ENCODE measurements at places on chromosomes 1 and 21. TPM values are rescaled to one million over a fixed set of nuclear protein-coding genes. Genes with fewer than 3 reads are reported as not detected.

DNA sequence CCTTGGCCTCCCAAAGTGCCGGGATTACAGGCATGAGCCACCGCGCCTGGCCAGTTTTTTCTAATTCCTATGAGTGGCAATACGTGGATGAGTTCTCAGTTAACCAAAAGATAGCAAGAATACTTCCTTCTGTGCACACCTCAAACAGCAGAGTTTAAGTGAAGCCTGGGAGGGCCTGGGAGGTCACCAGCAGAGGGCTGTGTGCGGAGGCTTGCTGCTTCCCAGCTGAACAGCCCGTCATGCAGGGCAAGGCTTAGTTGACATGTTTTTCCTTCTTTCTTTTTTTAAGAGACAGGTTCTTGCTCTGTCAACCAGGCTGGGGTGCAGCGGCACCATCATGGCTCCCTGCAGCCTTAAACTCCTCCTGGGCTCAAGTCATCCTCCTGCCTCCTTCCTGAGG is 17.8 kb downstream of the GNG4 start:
- H3K4me1 ChIP-seq: no peaks in the 10 kb centered on the region
- no peak overlapping the region for H3K4me3 ChIP-seq
- H3K27ac ChIP-seq: no peak overlapping the region
- DNase-seq: no peak
- H3K27me3 ChIP-seq: no peaks in the 10 kb centered on the region

DNA sequence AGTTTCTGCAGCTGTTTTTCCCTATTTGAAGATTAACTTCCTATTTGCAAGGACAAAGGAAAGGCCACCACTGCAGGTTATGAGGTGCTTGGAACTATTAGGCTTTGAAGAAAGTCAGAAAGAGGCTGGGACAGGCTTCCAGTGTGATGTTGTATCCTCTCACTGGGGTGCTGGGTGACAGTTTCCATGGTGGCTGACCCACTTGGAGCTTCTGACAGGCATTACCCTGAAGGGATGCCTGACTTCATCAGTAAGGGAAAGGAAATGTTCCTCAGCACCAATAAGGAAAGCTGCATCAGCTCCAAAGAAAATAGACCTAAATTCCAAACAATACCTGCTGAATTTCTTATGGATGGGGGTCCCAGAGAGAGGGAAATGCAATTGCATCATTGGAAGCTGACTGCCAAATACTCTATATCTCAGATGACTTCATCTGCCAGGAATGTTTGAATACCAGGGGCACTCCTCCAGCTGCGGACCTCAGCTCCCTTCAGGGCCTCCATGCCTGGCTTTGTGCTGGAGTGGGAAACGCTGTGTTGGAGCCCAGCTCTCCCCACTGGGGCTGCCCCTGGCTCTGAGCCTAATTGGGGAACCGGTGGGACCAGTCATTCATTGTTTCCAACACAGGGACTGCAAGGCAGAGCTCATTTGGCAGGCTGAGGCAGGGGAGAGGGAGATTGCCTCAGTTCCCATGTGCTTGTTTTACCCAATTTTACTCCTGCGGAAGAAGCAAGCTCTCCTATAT is 76.6 kb downstream of the RGL1 start:
- peak; percentile 96 for DNase-seq
- no peaks in the 10 kb centered on the region for H3K27me3 ChIP-seq
- H3K36me3 ChIP-seq: no peaks in the 10 kb centered on the region

GRCh38 chr1:81414488-81415015 is 386.2 kb upstream of the ADGRL2 start:
- DNase-seq: peak; percentile 79
- no peak overlapping the region for H3K4me3 ChIP-seq
- peak overlapping the region; percentile 84 for H3K27ac ChIP-seq
- peaks cover 34% of the 10 kb centered on the region for H3K4me1 ChIP-seq

Gene RAD54L
- 2.2 TPM for total RNA-seq

- H3K36me3 ChIP-seq: no peaks in the 10 kb centered on the region
- H3K4me3 ChIP-seq: no peak overlapping the region
- H3K27ac ChIP-seq: no peak overlapping the region
- H3K27me3 ChIP-seq: no peaks in the 10 kb centered on the region
These were observed 83.3 kb upstream of the GORAB start for GRCh38 chr1:170448661-170449158.

- H3K27ac ChIP-seq: no peak overlapping the region
- H3K36me3 ChIP-seq: no peaks in the 10 kb centered on the region
- no peaks in the 10 kb centered on the region for H3K4me1 ChIP-seq
- peak; percentile 21 for DNase-seq
- H3K4me3 ChIP-seq: no peak overlapping the region
These were observed 12.6 kb downstream of the FLG2 start for GRCh38 chr1:152347116-152347728.

Gene PCAT6
- total RNA-seq: not detected

Gene ANGPTL3
- 0.06 TPM for total RNA-seq

DNA sequence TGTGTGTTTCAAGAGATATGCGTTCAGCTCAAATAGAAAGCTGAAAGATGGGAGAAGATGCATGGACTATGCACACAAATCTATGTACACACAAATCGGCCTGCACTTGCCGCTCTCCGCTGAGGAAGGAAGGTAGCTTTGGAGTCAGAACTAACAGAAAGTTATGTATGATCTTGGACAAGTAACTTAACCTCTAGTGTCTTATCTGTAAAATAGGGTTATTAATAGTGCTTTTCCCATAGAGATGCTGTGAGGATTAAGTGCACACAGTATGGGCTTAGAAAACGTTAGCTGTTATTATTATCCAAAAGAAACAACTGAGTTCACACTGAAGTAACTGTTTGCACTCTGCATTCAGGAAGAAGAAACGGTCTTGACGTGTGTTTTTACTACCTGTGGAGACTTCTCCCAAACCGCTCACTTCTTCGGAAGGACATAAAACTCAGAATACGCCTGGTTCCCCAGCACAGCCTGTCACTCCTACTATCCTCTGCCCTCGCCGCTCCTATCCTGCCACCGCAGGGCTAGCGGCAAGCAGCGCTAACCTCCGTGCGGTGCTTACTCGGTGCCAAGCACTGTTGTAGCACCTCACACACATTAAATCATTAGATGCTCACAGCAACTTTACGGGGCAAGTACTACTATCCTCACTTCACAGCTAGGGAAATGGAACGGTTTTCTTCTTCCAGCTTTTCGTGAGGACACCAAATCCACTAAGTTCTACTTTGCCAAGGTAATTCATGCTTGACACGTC is 1.3 kb downstream of the TGFBR3 start:
- peak; percentile 63 for DNase-seq
- no peaks in the 10 kb centered on the region for H3K27me3 ChIP-seq
- peak overlapping the region; percentile 94 for H3K4me3 ChIP-seq
- peak overlapping the region; percentile 98 for H3K27ac ChIP-seq

- H3K4me1 ChIP-seq: no peaks in the 10 kb centered on the region
- H3K27me3 ChIP-seq: no peaks in the 10 kb centered on the region
- no peak overlapping the region for H3K4me3 ChIP-seq
- no peak for DNase-seq
- no peaks in the 10 kb centered on the region for H3K36me3 ChIP-seq
These were observed 285.2 kb downstream of the PCP4 start for GRCh38 chr21:40152476-40152875.

DNA sequence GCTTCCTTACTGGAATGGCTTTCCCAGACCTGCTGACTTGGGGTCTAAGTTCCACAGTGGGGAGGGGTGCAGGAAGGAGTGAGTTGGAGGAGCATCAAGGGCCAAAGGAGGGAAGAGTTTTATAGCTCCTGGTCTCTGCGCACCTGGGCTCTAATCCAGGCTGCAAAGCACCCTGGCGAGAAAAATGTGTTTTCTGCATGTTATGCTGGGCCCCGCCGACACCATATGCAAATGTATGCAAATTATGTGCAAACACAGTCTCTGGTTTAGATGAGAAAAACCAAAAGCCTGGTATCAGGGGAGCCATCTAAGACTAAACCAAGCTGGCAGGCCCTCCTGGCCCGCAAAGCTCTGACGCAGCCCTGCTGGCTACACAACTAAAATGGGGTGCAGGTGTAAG is 95.0 kb downstream of the VWA5B1 start:
- H3K36me3 ChIP-seq: no peaks in the 10 kb centered on the region
- peaks cover 5% of the 10 kb centered on the region for H3K4me1 ChIP-seq
- DNase-seq: no peak
- no peak overlapping the region for H3K4me3 ChIP-seq

DNA sequence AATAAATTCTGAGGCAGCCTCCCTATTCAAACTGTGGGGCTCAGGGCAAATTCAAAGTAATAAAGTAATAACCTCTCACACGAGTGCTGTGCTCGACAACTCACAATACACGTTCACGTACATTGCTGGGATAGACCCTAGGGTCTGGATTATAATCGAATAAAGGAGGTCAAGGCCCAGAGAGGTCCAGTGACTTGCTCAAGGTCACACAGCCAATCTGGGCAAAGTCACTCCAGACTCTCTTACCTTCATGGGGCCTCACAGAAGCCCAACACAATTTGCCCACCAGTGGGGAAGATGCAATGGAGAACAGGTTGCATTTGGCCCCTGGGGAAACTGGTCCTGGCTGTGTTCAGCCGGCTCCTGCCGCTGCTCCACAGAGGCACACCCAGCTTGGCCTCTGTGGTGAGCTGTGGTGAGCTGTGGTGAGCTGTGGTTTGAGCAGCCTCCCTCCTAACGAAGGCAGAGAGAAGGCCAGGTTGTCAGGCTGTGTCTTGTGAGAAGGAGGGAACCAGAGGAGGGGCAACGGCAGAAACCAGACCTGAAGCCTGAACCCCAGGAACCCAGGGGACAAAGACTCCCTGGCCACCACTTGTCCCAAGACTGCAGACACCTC is 35.1 kb downstream of the NUAK2 start:
- DNase-seq: no peak
- no peak overlapping the region for H3K27ac ChIP-seq
- no peaks in the 10 kb centered on the region for H3K27me3 ChIP-seq
- H3K36me3 ChIP-seq: no peaks in the 10 kb centered on the region
- peaks cover 13% of the 10 kb centered on the region for H3K4me1 ChIP-seq

- H3K27me3 ChIP-seq: no peaks in the 10 kb centered on the region
- H3K4me3 ChIP-seq: no peak overlapping the region
- H3K27ac ChIP-seq: no peak overlapping the region
- H3K4me1 ChIP-seq: no peaks in the 10 kb centered on the region
- H3K36me3 ChIP-seq: no peaks in the 10 kb centered on the region
- DNase-seq: no peak
These were observed 4.5 kb downstream of the ASCL5 start for GRCh38 chr1:201122321-201122957.

Gene OR2L3
- not detected for total RNA-seq

Gene RAP1GAP
- 14.6 TPM for total RNA-seq

DNA sequence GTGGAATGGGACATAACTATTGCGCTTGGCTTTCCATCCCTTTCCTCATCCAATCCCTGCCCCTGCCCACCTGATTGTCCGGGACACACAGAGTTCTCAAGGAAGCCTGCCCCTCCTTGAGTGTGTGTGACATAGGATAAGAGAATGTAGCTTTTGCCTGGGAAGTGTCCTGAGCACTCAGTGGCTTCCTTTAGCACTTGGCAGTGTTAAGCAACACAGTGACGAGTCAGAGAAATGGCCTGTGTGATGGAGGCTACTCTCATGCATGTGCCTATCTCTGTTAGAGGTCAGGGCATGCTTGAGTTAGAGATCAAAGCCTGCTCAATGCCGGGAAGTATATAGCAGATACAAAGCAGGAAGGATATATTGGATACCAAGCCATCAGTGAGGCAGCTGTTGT is 289.5 kb downstream of the SIPA1L2 start:
- H3K36me3 ChIP-seq: no peaks in the 10 kb centered on the region
- H3K27me3 ChIP-seq: no peaks in the 10 kb centered on the region
- no peaks in the 10 kb centered on the region for H3K4me1 ChIP-seq
- H3K4me3 ChIP-seq: no peak overlapping the region
- no peak overlapping the region for H3K27ac ChIP-seq

DNA sequence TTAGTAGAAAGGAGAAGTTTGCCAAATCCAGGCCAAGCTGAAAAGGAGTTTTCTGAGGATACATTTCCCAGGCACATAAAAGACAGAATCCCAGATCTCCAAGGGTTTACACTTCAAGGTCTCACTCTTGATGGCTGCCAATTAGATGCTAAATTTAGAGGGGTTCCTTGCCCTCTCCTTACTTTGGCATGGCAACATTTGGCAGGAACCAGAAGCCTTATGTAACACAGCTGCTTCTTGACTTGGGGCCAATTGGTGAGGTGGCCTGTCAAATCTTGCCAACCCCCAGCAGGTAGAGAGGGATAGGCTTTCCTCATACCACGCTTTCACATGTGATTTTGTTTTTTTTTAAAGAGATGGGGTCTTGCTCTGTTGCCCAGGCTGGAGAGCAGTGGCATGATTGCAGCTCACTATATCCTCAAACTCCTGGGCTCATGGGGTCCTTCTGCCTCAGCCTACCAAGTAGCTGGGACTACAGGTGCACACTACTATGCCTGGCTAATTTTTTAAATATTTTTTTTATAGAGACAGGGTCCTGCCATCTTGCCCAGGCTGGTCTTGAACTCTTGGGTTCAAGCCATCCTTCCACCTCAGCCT is 25.2 kb upstream of the NKAIN1 start:
- H3K4me3 ChIP-seq: no peak overlapping the region
- H3K27ac ChIP-seq: no peak overlapping the region
- H3K36me3 ChIP-seq: peaks cover 23% of the 10 kb centered on the region
- no peaks in the 10 kb centered on the region for H3K27me3 ChIP-seq

DNA sequence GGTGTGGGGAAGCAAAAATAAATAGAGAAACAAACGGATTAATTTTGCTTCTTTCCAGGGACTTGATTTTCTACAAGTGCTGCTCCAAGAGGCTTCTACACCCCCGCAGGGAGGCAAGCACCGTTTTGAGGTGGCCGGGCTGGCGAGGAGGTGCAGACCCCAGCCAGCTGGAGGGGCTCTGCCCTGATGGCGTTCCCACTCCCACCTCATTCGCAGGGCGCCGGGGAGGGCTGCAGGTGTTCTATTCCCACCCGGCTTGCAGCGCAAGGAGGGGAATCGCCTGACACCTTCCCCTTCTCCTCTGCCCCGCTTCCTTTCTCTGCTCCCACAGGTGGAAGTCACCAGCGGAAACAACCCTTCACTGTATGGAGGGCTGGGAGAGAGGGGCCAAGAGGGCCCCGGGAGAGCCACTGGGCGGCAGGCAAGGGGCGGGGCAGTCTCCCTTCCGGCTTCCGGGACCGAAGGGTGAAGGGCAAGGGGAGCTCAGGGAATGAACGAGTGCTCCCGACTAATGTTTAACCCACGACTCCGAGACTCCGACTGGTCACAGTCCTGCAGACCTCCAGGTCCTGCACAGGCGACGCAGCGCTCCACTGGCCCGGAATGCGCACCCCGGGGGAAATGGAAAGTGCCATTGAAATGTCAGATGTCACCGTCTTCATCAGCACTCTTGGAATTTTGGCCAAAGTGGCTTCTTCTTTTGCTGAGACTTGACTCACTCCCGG is 29.1 kb downstream of the TEX35 start:
- H3K4me3 ChIP-seq: peak overlapping the region; percentile 71
- H3K27me3 ChIP-seq: no peaks in the 10 kb centered on the region
- peak overlapping the region; percentile 77 for H3K27ac ChIP-seq
- H3K36me3 ChIP-seq: no peaks in the 10 kb centered on the region

- H3K36me3 ChIP-seq: no peaks in the 10 kb centered on the region
- H3K4me1 ChIP-seq: no peaks in the 10 kb centered on the region
- no peak overlapping the region for H3K27ac ChIP-seq
- DNase-seq: no peak
- no peaks in the 10 kb centered on the region for H3K27me3 ChIP-seq
- no peak overlapping the region for H3K4me3 ChIP-seq
These were observed 254.8 kb downstream of the KIF26B start for GRCh38 chr1:245409341-245410195.

Measured in lung (tissue), 17 donors.